ENCODE measurements at places on chromosomes 6 and 20. TPM values are rescaled to one million over a fixed set of nuclear protein-coding genes. Genes with fewer than 3 reads are reported as not detected.

Gene MAN1A1
- 26.6 TPM for total RNA-seq

GRCh38 chr6:157763904-157764177 lies 59.2 kb upstream of the SNX9 start:
- DNase-seq = no peak

GRCh38 chr6:66065313-66065712 lies 358.3 kb upstream of the EYS start:
- no peak for DNase-seq

Gene OPN5
- not detected for total RNA-seq

- peak; percentile 5 for DNase-seq
Measured at GRCh38 chr20:7996898-7997297, 22.7 kb downstream of the TMX4 start.

DNA sequence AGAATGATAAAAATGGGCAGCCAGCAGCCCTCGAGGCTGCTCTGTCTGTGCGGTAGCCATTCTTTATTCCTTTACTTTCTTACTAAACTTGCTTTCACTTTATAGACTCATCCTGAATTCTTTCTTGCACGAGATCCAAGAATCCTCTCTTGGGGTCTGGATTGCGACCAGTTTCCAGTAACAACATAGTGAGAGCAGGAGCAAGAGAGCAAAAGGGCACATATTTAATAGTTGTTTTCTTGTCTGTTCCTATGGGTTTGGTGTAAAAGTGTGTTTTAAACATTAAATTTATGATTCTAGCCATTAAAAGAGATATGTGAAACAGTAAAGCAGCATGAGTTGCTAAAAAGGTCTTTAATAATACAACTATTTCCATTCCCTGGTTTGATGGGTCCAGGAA lies 78.8 kb upstream of the OPRM1 start:
- DNase-seq = no peak

Gene PIGU
- total RNA-seq = 20.7 TPM

Gene SOBP
- 0.44 TPM for total RNA-seq

GRCh38 chr20:400128-400453 lies 8.0 kb upstream of the RBCK1 start:
- DNase-seq = no peak

Gene SCRT2
- total RNA-seq = not detected

Gene APOBEC2
- total RNA-seq = not detected

GRCh38 chr6:107692351-107692750 lies 131.8 kb downstream of the SCML4 start:
- no peak for DNase-seq

- DNase-seq = no peak
Measured at GRCh38 chr6:40721271-40721952, 134.2 kb upstream of the LRFN2 start.

DNA sequence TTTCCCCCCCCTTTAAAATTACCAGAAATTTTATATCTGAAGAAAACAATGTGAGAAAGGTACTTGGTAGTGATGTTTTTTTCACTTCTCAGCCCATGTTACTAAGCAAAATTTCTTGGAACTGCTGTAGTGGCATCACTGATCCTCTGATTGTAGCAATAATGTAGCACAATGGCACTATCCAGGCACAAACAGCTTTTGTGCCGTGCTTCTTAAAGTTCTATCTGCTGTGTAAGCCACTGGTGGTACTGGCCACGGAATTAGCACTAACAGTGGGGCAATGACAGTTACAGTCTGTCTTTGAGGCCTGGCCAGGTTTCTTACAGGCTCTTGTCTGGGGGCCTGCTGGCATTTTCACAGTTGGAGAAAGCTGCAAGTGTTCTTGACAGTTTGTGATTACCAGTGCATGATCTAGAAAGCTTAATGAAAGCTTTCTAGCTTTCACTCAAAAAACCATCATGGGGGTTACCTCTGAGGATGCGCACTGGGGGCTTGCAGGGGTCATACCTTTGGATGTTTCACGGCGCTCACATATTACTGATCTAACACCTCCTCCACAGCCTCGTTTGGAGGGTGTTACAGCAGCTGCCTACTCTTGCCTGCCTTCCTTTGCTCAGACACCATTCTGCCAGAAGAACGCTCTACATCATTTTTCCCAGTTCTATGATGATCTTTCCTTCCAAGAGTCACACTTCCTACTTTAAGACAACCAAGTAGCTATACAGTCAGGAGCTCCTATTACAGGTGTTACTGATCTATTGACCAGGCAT lies 58.4 kb upstream of the ARMH2 start:
- peak; percentile 22 for DNase-seq

Gene GSTA1
- not detected for total RNA-seq

Gene GJA10
- not detected for total RNA-seq

- no peak for DNase-seq
Measured at GRCh38 chr6:51299621-51300380, 481.1 kb downstream of the TFAP2B start.

Gene LPA
- not detected for total RNA-seq

- DNase-seq = no peak
Measured at GRCh38 chr20:24303393-24304170, 165.8 kb upstream of the SYNDIG1 start.

Gene B4GALT5
- 27.3 TPM for total RNA-seq

DNA sequence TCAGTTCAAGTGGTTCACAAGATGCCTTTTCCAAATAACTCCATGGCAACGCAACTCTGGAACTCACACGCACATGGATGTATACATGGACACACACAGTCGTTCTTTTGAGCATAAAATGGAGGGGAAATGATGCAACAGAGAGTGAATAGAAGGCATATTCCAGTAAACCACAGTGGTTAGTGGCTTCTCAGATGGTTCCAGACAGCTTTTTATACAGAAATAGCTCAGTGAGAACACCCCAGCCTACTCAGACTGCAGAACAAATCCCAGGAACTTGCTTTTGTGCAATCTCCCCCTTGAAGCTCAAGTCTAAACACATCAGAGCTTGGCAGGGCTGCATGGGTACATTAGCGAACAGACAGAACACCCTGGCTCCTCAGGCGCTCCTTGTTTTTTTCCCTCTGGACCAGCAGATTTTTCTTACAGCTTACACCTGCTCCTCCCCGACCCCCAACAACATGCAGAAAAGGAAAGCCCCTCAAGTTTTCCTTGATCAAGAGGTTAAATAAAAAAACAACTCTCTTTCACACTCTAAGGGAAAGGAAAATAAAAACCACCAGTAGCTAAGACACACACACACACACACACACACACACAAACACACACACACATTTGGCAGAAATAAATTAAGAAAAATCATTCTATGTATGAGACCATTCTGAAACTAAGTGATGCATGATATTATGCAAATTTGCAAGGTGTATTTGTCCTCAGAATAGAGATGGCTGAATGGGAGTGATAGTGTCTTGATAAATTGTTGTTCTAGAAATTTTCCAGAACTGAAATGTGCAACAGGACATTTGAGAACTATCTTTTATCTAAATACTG lies 51.2 kb upstream of the RANBP9 start:
- peak; percentile 60 for DNase-seq

Gene TPBG
- total RNA-seq = 0.07 TPM

Gene FAM217B
- total RNA-seq = 20.4 TPM

Gene MTO1
- total RNA-seq = 49.6 TPM

Measured in activated T-cell treated with anti-CD3 and anti-CD28 coated beads, Interleukin-2, amount 50 U/mL, for 72 hours (primary cell).